HFFc6 (cell line): ENCODE measurements at places on chromosomes 5 and 9. TPM values are rescaled to one million over a fixed set of nuclear protein-coding genes. Genes with fewer than 3 reads are reported as not detected.
A peak's percentile ranks its signal among the peaks of the same experiment; 100 is the strongest.

DNA sequence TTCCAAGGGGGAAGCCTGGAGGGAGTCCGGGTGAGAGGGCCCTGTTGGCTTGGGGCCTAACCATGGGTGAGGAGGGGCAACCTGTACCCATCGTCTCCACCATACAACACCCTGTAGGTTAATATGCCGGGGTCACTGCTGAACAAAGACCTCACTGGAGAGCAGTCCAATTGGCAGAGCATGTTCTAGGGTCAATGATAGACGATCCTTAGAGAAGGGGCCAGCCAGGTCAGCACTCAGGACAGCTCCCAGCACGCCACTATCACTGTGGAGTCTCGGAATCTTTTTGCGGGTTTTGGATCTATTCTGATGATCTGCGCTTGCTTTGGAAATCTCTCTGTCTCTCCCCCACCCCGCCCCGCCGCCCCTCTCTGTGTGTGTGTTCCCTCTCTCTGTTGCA lies 218.4 kb upstream of the MVB12B start:
- peaks cover 35% of the 10 kb centered on the region for H3K27me3 ChIP-seq
- no peak overlapping the region for H3K4me3 ChIP-seq
- H3K27ac ChIP-seq, result no peak overlapping the region
- no peak for DNase-seq
- H3K36me3 ChIP-seq, result no peaks in the 10 kb centered on the region

The TAF11L13 gene
- not detected in 3 replicates for total RNA-seq

The GRHPR gene
- total RNA-seq, result 110 and 113 TPM in 2 replicates

DNA sequence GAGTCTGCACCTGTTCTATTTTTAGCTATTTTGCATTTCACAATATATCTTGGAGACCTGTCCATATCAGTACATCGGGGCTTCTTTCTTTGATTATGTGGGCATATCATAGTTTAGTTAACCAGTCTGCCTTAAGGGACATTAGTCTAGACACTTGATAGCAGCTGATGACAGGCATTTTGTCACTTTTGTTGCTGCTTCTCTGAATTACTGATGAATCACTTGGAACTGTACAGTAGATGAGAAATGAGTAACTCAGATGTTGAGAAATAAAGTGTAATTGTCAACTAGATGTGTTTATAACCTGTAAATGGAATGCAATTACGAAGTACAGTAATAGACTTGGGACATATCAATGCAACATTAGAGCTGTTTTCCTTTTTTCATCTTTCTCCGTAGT lies 7.1 kb downstream of the ZFP2 start:
- no peaks in the 10 kb centered on the region for H3K4me1 ChIP-seq
- no peak for DNase-seq
- no peak overlapping the region for H3K4me3 ChIP-seq
- peaks cover 13% of the 10 kb centered on the region for H3K36me3 ChIP-seq
- H3K27ac ChIP-seq, result no peak overlapping the region

- peaks cover 38% of the 10 kb centered on the region for H3K4me1 ChIP-seq
- H3K36me3 ChIP-seq, result peaks cover 4% of the 10 kb centered on the region; the same call in 1 of the 2 replicates
- no peak for DNase-seq
These were observed 14.6 kb upstream of the GCNT1 start for GRCh38 chr9:76444322-76444929.

- DNase-seq, result peak; percentile 71
- no peaks in the 10 kb centered on the region for H3K27me3 ChIP-seq
- H3K4me1 ChIP-seq, result peaks cover 44% of the 10 kb centered on the region
- peak overlapping the region; percentile 82 for H3K27ac ChIP-seq
- H3K4me3 ChIP-seq, result peak overlapping the region; percentile 49
These were observed 364.6 kb downstream of the BRINP1 start for GRCh38 chr9:119004618-119004990.

The TRIM7 gene
- total RNA-seq, result 2.0 to 7.5 TPM (median 4.4 TPM) in 3 replicates

GRCh38 chr9:110579034-110579861 lies at the start of gene SVEP1:
TSS of gene SVEP1 (minus strand) at chr9:110579741. CDS start at chr9:110579543, 198 bp downstream.
- H3K27me3 ChIP-seq, result peaks cover 9% of the 10 kb centered on the region
- H3K36me3 ChIP-seq, result no peaks in the 10 kb centered on the region
- peak; percentile 25 for DNase-seq

GRCh38 chr5:32095261-32095671 lies 78.9 kb downstream of the GOLPH3 start:
- peaks cover 19% of the 10 kb centered on the region for H3K4me1 ChIP-seq
- H3K27ac ChIP-seq, result no peak overlapping the region
- no peak overlapping the region for H3K4me3 ChIP-seq
- peaks cover 2% of the 10 kb centered on the region; the same call in 1 of the 2 replicates for H3K27me3 ChIP-seq
- no peaks in the 10 kb centered on the region; the same call in 1 of the 2 replicates for H3K36me3 ChIP-seq
- DNase-seq, result no peak
